GM23248 (cell line): ENCODE measurements at places on chromosomes 5 and 9. TPM values are rescaled to one million over a fixed set of nuclear protein-coding genes. Genes with fewer than 3 reads are reported as not detected.

GRCh38 chr9:35366627-35367026 lies 123.3 kb upstream of the RUSC2 start:
- no peak for DNase-seq

DNA sequence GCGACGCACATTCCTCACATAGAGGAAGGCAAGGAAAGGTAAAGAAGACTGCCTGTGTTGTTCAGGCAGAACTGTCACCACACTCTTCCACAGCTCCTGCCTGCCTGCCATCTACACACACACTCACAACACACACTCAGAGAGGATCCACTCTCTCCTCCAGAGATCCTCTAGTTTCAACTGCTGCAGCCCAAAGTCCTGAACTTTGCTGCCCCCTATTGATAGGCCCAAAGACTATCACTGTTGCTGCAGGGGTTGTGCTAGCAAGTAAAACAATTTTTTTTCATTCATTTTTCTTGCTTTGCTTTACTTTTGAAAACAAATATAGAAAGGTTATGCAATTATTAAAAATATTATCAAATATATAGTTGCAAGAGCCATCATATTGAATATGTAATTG lies 5.9 kb upstream of the CFAP90 start:
- peak; percentile 49 for DNase-seq

GRCh38 chr9:86924206-86924605 lies 23.1 kb downstream of the GAS1 start:
- no peak for DNase-seq

- peak; percentile 82 for DNase-seq
Observed at GRCh38 chr9:116144038-116144437, 9.6 kb upstream of the PAPPA start.

GRCh38 chr9:126335837-126336735 lies 9.5 kb downstream of the MVB12B start:
- no peak for DNase-seq

DNA sequence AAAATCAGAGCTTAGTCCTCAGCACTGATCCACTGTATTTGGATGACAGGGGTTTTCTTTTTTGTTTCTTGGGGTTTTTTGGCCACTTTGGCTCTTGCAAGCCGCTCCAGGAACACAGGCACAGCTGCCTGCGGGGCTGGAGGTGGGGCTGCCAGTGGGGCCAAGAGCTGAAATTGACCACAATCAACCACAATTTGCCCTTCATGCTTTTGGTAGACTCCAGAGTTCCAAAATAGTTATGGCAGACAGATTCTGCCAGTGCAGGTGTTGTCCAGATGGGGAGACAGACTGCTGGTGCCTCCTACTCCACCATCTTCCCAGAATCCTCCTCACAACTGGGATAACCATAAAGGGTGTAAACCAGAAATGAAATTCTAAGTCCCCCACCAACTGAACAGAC lies 36.5 kb downstream of the PLEKHG4B start:
- DNase-seq: no peak

GRCh38 chr9:21465138-21465537 lies 17.0 kb downstream of the IFNE start:
- no peak for DNase-seq

GRCh38 chr5:116046823-116047222 lies 14.6 kb downstream of the ARL14EPL start:
- DNase-seq: peak; percentile 19

- DNase-seq: no peak
Observed at GRCh38 chr9:131562032-131562959, 17.0 kb downstream of the PRRT1B start.

DNA sequence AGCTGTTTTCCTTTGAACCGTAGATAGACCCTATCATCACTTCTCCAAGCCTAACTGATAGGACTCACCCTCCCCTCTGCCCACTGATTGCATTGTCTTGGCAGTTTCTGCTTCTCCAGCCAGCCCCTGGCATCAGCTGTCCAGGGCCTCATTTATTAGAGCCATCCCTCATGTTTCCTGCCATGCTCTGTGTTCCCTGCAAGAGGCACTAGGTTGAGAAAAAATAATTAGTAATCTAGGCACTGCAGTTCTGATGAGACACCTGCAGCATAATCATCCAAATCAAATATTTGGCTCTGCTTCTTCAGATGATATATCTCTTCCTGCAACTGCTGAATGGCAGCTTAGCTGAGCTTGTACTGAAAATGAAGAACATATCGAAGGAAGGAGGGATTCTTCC lies 303.0 kb upstream of the TLE4 start:
- DNase-seq: no peak

- DNase-seq: peak; percentile 86
Observed at GRCh38 chr9:137672907-137673791, 54.3 kb downstream of the EHMT1 start.

DNA sequence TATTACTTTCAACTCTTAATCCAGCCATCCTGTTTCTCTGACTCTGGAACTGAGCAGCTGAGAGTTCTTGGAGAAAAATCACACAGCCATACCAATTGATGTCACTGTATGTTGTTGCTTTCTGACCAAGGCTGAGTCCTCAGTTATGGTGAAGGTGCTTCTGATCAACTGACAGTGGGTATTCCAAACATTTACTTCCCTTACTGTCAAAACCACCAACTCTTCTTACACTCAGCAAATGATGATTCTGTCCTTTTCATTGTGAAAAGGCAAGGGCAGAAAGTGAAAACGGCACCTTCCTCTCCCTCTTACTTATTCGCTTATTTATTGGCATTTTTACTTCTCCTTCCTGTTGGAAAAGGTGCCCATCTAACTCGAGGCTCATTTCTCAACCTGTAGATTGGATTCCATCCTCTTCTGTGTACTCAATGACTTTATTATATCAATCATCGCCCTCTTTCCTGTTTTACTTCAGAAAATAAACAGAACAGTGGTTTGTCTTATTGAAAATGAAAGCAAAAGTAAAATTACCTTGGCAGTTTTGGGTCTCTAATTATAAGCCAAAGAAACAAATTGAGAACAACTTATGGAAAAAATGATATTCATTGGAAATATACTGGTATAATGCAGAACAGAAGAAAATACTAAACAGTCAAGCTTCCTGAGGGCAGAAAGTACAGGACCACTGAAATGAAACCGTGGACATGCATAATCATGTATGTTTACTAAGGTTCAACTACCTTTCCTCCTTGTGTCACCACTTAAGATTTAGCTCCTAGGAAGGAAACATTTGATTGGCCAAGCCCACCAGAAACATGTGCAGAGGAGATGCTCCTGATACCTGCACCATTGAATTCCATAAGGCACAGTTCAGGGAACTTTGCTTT lies 104.5 kb upstream of the CHD1 start:
- peak; percentile 9 for DNase-seq

DNA sequence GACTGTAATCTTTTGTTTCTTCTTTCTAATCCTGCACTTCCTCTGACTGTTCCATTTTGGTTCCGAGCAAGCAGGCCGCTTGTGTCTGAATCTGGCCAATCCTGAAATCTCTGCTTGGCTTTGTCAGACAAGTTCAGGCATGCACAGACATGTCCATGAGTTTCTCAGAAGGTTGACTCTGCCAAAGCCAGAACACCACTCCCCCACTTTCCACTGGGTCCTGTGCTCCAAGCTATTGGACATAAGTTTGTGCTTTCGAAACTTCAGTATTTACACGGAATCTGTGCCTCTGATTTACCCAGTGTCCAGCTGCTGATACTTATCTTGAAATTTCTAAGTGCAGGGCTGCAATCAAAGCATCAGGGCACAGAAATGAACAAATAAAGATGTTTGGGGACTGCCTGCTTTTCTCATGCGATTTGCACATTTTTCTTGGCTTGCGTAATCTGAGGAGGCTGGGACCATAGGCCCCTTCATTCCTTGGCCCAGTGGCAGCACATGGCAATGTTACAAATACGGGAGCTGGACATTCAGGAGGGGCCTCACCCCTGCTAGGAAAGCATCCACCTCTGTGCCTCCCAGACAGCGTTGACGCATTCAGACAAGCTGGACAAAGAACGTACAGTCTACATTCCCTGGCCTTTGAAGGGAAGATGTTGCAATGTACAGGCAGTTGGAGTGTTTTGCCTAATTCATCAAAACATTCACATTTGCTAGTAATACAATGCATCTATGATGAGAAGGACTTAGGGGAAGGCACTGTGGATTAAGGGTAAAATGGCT lies 209.2 kb upstream of the PAPPA start:
- peak; percentile 97 for DNase-seq

- peak; percentile 25 for DNase-seq
Observed at GRCh38 chr5:17316970-17317459, 99.6 kb downstream of the BASP1 start.

DNA sequence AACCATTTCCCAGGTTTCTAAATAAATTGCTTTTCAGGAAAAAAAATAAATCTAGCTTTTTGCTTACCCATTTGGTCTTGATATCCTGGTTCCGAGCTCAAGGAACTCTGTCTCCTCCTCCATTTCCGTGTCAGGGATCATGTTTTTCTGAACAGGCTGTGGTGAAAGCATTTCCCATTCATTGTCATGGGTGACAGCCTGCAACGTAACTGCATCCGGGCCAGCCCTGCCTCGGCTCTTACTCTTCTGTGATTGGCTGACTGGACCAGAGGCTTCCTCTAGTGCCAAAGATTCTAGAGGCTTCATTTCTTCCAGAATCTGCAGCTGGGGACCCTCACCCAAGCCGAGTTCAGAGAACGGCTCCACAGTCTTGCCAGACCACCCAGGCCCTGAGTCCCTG lies 61.0 kb upstream of the PCA3 start:
- no peak for DNase-seq

DNA sequence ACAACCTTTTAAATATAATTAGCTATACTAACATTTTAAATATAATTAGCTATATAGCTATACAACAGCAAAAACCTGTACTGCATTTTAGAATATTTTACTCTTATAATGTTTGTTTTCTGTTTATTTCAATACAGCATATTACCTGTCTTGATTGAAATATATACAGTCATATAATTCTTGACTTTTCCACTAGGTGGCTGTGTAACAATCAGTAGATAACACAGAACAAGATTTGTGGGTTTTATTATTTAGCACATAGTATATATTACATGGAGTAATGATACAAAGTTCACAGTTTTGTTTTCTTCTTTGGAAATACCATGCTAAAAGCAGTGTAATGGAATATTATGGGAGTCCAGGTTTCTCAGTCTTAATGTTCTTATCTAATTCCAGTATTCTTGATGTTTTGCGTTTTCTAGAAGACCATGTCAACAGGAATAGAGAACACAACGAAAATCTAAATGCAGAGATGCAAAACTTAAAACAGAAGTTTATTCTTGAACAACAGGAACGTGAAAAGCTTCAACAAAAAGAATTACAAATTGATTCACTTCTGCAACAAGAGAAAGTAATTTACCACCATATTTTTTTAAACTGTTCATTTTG lies 13.3 kb downstream of the HMMR start:
- no peak for DNase-seq

DNA sequence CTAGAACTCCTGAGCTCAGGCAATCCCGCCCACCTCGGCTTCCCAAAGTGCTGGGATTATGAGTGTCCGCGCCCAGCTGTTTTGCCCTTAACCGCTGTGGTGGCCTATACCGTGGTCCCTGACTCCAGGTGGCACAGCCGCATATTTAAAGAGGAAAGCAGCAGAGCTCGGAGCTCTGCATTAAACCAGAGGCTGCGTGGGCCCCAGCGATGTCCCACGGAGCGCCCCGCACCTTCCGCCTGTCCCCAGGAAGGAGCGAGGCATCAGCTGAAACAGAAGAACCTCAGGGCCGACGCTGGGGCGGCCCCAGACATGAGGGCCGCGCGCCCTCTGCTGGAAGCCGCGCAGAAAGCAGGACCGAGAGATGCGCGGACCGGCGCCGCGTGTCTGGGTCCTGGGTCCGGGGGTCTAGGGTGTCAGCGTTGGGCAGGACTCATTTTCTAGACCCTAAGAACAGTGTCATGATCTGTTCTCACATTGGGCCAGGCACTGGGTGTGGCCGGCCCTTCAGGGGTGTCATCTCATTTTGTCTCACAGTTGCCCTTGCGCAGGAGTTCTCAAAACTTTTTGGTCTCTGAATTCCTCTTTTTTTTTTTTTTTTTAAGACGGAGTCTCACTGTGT lies 37.7 kb downstream of the LAMC3 start:
- peak; percentile 86 for DNase-seq

- no peak for DNase-seq
Observed at GRCh38 chr9:33011831-33012230, 10.4 kb upstream of the APTX start.

DNA sequence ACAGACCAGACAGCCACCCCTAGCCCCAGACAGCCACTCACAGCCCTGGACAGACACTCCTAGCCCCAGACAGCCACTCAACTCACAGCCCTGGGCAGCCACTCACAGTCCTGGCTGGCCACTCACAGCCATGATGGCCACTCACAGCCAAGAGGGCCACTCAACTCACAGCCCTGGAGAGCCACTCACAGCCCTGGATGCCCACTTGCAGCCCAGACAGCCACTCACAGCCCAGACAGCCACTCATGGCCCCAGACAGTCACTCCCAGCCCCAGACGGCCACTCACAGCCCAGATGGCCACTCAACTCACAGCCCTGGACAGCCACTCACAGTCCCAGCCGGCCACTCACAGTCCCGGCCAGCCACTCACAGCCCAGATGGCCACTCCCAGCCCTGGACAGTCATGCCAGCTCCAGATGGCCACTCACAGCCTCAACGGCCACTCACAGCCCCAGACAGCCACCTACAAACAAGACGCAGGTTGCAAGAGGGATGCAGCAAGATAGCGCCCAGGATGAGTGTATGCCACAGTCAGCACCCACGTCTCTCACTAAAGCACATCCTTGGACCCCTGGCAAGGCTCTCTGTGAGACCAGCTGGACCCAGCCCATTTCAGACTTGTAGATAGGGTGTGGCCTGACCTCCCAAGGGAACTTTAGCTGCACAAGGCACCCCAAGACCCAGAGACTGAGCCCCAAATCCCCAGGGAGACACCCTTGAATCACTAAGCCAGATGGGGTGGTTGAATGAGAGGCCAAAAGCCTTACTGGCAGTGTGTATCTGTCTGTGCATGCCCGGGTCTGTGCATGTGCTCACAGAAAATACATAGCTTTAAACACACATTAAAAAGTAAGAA lies 22.4 kb downstream of the ZDHHC11B start:
- no peak for DNase-seq

GRCh38 chr9:129183495-129184218 lies 5.6 kb upstream of the IER5L start:
- peak; percentile 39 for DNase-seq

DNA sequence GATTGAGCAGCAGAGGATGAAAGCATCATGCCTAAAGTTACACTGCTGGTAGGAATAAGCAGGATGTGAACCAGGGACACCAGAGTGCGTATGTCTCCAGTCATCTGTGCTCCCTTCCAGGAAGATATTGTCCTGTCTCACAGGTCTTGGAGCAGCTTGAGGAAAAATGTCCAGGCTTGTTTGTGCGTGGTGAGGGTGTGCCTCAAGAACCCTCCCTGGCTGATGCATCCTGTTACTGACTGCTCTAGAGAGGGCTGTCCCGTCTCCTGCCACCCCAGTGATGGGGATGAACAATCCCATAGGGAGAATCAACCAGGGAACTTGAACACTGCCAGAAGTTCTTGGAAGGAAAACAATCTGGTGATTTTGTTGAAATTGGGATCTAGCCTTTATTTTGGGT lies 132.0 kb downstream of the INSYN2B start:
- no peak for DNase-seq

The SLC31A1 gene
- total RNA-seq: 33.6 and 35.8 TPM in 2 replicates

The FBP2 gene
- total RNA-seq: not detected in 2 replicates

The IFNB1 gene
- total RNA-seq: not detected in 2 replicates

The NUTM2G gene
- not detected in 2 replicates for total RNA-seq

The ADRB2 gene
- 0.65 TPM in 1 of 2 replicates, not detected in the other for total RNA-seq

The PCDHGA6 gene
- 5.4 and 5.8 TPM in 2 replicates for total RNA-seq

The DNAJB5 gene
- total RNA-seq: 13.4 and 24.2 TPM in 2 replicates

The AQP3 gene
- total RNA-seq: not detected in 2 replicates

The HRH2 gene
- not detected in 2 replicates for total RNA-seq

The ABO gene
- total RNA-seq: not detected in 2 replicates
